CD4-positive, CD25-positive, alpha-beta regulatory T cell (primary cell): ENCODE measurements at places on chromosomes 3 and 15.

DNA sequence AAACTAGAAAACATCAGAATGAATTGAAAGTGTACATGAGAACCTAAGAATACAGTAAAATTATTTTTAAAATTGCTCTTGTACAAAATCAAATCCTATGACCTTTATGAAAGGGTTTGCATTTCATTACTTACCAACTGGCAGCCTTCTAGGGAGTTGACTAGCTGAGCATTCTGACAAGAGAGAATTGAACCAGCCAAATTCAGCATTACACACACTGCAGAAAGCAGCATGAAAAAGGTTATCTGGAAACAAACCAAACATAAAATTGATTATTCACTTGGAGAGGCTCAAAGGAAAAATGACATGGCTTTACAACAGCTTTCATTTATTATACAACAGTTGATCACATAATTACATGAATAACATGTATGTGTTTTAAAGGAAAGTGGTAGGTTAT lies 17.4 kb downstream of the NSMCE3 start:
- no peak for DNase-seq
- H3K4me3 ChIP-seq = no peak overlapping the region
- no peaks in the 10 kb centered on the region for H3K4me1 ChIP-seq
- H3K36me3 ChIP-seq = no peaks in the 10 kb centered on the region
- no peak overlapping the region for H3K27ac ChIP-seq

DNA sequence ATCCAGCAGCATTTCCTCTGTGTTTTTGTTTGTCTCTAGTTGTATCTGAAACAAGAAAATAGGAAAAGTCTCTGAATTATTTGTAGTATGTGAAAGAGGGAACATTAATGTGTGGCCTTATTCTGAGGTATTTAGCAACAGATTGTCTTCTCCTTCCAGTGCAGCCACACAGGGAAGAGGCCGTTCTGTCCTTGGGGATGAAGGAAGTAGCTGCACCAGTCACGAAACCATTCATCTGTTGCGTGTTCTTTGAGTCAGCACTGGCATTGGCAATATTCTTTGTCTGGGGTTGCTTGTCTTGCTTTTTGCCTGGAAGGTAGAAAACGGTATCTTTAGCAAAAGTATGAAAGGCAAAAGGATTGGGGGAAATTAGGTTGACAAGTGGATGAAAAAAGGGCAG lies 91.6 kb downstream of the CDIN1 start:
- no peak overlapping the region for H3K27ac ChIP-seq
- H3K36me3 ChIP-seq = no peaks in the 10 kb centered on the region
- no peak overlapping the region for H3K4me3 ChIP-seq
- H3K27me3 ChIP-seq = no peaks in the 10 kb centered on the region
- DNase-seq = no peak

- no peaks in the 10 kb centered on the region for H3K36me3 ChIP-seq
- DNase-seq = no peak
- H3K27me3 ChIP-seq = no peaks in the 10 kb centered on the region
- peaks cover 8% of the 10 kb centered on the region for H3K4me1 ChIP-seq
- H3K27ac ChIP-seq = no peak overlapping the region
These were observed 23.2 kb downstream of the MELTF start for GRCh38 chr3:197006446-197006845.

- H3K4me3 ChIP-seq = no peak overlapping the region
- no peaks in the 10 kb centered on the region for H3K4me1 ChIP-seq
- H3K36me3 ChIP-seq = no peaks in the 10 kb centered on the region
- H3K27me3 ChIP-seq = no peaks in the 10 kb centered on the region
- DNase-seq = no peak
These were observed 494.8 kb downstream of the FHIT start for GRCh38 chr3:60756241-60757030.

DNA sequence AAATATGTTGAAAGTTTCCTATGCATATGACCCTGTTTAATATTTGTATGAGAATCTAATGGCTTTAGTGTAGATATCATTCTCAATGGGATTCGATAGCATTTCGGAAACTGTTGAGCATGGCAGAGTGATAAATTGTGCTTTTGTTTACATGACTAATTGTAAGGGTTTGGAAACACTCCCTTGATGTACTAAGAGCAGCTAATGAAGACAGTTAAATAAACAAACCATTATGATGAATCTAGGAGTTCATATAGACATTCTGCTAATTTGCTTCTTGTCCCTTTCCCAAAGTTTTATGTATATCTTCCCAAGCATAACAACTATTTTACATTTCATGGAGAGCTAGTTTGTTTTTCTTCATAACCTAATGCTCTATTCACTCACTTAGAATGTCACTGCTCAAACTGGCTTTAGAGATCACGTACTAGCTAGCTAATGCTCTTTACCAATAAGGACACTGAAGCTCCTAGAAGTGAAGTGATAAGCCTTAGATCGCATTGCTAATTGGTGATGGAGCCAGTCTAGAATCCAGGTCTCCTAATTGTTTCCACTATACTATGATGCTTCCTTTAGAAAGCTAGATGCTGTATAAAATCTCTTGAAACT lies 140.8 kb downstream of the TP63 start:
- H3K27ac ChIP-seq = no peak overlapping the region
- DNase-seq = no peak
- H3K4me1 ChIP-seq = no peaks in the 10 kb centered on the region
- H3K27me3 ChIP-seq = peaks cover 4% of the 10 kb centered on the region
- H3K4me3 ChIP-seq = no peak overlapping the region
- H3K36me3 ChIP-seq = no peaks in the 10 kb centered on the region

GRCh38 chr3:5729852-5730251 lies 542.3 kb downstream of the EDEM1 start:
- no peaks in the 10 kb centered on the region for H3K27me3 ChIP-seq
- no peaks in the 10 kb centered on the region for H3K36me3 ChIP-seq
- H3K27ac ChIP-seq = no peak overlapping the region
- H3K4me1 ChIP-seq = no peaks in the 10 kb centered on the region
- DNase-seq = no peak

DNA sequence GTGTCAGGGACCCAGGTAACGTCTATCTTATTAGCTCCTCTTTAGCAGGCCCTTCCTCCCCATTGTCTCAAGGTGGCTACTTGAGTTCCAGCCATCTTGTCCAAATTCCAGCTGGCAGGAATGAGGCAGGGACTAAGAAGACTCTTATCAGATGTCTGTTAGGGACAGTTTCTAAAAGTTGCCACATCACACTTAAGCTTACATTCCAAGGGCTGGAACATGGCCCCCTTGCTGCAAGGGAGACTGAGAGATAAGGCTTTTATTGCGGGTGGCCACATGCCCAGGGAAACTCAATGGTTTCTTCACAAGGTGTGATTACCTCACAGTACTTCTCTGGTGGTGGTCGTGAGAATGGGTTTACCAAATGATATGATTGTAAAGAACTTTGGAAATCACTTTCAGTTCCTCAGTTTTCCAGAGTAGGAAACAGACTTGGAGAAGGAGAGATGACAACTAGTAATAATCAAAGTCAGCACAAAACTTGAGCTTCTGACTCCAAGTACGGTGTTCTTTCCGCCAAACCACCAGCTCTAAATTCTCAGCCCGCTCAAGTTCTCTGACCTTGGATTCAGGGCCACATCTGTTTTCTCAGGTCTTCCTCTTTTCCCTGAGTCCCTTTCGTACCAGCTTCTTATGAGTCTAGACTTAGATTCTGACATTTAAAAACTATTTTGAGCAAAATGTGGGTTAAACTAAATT lies 14.2 kb downstream of the PDIA5 start:
- H3K36me3 ChIP-seq = no peaks in the 10 kb centered on the region
- H3K4me1 ChIP-seq = no peaks in the 10 kb centered on the region
- H3K27me3 ChIP-seq = no peaks in the 10 kb centered on the region
- DNase-seq = no peak
- no peak overlapping the region for H3K27ac ChIP-seq
- H3K4me3 ChIP-seq = no peak overlapping the region

DNA sequence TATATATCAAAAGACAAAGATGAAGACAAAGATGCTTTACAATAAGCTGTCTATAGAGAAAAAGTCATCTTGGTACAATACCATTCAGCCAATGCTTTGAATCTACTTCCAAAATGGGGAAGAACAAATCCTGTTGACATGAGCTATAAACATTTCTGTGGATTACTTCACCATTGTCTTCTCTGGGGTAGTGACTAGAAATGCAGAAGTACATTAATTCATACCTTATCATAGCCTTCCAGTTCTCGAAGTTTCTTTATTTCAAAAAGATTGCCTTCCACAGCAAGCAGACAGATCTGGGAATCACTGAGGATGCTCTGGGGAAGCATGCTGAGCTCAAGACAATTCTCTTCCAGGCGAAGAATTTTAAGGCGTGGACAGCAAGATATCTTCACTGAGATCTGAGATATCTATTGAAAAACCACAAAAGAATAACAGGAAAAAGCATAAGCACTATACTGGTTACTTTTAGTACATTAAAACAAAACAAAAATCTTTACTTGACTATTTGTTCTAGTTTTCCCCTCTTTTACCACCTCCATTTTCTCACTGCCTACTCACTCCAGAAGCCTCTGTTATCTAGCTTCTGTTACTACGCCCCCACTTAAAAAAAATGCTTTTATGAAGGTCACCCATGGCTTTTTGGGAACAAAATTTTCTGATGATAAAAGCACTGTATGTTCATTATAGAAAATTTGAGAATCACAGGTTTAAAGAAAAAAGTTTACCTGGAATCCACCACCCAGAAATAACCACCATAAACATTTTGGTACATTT lies 3.6 kb downstream of the LRRC57 start:
- H3K27ac ChIP-seq = peak overlapping the region; percentile 34
- peaks cover 50% of the 10 kb centered on the region for H3K4me1 ChIP-seq
- no peaks in the 10 kb centered on the region for H3K27me3 ChIP-seq
- DNase-seq = no peak

GRCh38 chr3:71128961-71129360 lies 454.6 kb downstream of the FOXP1 start:
- H3K36me3 ChIP-seq = peaks cover 2% of the 10 kb centered on the region
- peak overlapping the region; percentile 85 for H3K27ac ChIP-seq
- H3K4me3 ChIP-seq = peak overlapping the region; percentile 99
- peaks cover 73% of the 10 kb centered on the region for H3K4me1 ChIP-seq
- no peak for DNase-seq
- no peaks in the 10 kb centered on the region for H3K27me3 ChIP-seq

GRCh38 chr15:78147566-78147965 lies 1.6 kb upstream of the IDH3A start:
- no peak overlapping the region for H3K4me3 ChIP-seq
- no peaks in the 10 kb centered on the region for H3K36me3 ChIP-seq
- H3K27ac ChIP-seq = no peak overlapping the region
- DNase-seq = no peak

GRCh38 chr3:108862865-108863798 lies 40.5 kb downstream of the TRAT1 start:
- peak; percentile 74 for DNase-seq
- peak overlapping the region; percentile 30 for H3K4me3 ChIP-seq
- peaks cover 6% of the 10 kb centered on the region for H3K36me3 ChIP-seq
- no peaks in the 10 kb centered on the region for H3K27me3 ChIP-seq

GRCh38 chr3:56157693-56158362 lies 310.4 kb downstream of the ERC2 start:
- no peaks in the 10 kb centered on the region for H3K27me3 ChIP-seq
- no peak for DNase-seq
- H3K4me3 ChIP-seq = no peak overlapping the region
- H3K4me1 ChIP-seq = no peaks in the 10 kb centered on the region
- no peaks in the 10 kb centered on the region for H3K36me3 ChIP-seq

GRCh38 chr3:58661836-58662420 lies 4.6 kb downstream of the FAM3D start:
- H3K36me3 ChIP-seq = no peaks in the 10 kb centered on the region
- no peaks in the 10 kb centered on the region for H3K27me3 ChIP-seq
- DNase-seq = no peak
- H3K27ac ChIP-seq = no peak overlapping the region

GRCh38 chr3:195914648-195915473 lies 6.5 kb upstream of the TNK2 start:
- no peaks in the 10 kb centered on the region for H3K36me3 ChIP-seq
- H3K27me3 ChIP-seq = peaks cover 3% of the 10 kb centered on the region
- H3K4me3 ChIP-seq = no peak overlapping the region
- H3K27ac ChIP-seq = no peak overlapping the region

GRCh38 chr3:122974764-122975162 lies 52.8 kb downstream of the SEMA5B start:
- H3K4me3 ChIP-seq = no peak overlapping the region
- no peaks in the 10 kb centered on the region for H3K36me3 ChIP-seq
- no peak overlapping the region for H3K27ac ChIP-seq
- DNase-seq = peak; percentile 4
- no peaks in the 10 kb centered on the region for H3K27me3 ChIP-seq

DNA sequence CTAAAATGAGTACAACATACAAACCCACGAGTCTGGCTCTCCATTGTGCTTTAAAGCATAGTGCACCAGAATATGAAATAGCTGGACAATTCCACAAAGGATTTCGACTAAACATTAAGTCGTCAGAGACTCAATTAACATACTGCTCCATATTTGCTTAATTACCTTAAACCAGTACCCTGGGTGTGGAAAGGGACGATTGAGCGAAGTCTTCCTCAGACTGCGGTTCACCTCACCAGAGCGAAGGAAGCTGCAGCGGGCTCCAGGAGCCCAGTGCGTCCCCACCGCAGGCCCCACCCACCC lies 218 bp upstream of the TRPC1 start:
- peaks cover 9% of the 10 kb centered on the region for H3K27me3 ChIP-seq
- H3K27ac ChIP-seq = no peak overlapping the region
- peaks cover 12% of the 10 kb centered on the region for H3K4me1 ChIP-seq
- DNase-seq = no peak

- no peak overlapping the region for H3K4me3 ChIP-seq
- no peaks in the 10 kb centered on the region for H3K27me3 ChIP-seq
- H3K27ac ChIP-seq = no peak overlapping the region
- no peak for DNase-seq
- no peaks in the 10 kb centered on the region for H3K36me3 ChIP-seq
These were observed 27.5 kb downstream of the AVEN start for GRCh38 chr15:34011481-34011880.

DNA sequence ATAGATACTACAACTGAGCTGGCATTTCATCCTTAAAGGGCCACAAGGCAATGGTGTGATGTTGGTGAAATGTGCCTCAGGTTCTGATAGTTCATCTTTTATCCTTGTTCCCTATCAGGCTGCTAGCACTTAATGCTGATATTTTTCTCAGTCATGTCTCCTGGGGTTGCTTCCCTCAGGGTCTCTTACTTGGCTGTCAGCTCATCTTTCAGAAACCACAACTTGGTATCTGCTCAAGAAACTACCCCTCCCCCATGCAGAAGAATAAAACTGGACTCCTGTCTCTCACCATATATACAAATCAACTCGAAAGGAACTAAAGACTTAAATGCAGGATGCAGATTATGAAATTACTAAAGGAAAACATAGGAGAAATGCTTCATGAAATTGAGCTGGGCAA lies 308.1 kb downstream of the CHST2 start:
- no peaks in the 10 kb centered on the region for H3K27me3 ChIP-seq
- DNase-seq = no peak
- no peak overlapping the region for H3K4me3 ChIP-seq
- no peak overlapping the region for H3K27ac ChIP-seq
- H3K4me1 ChIP-seq = no peaks in the 10 kb centered on the region

GRCh38 chr3:179956416-179956830 lies 80.3 kb downstream of the PEX5L start:
- H3K27me3 ChIP-seq = no peaks in the 10 kb centered on the region
- no peak overlapping the region for H3K27ac ChIP-seq

GRCh38 chr15:86571873-86572272 lies 492.2 kb downstream of the AGBL1 start:
- no peak overlapping the region for H3K4me3 ChIP-seq
- H3K4me1 ChIP-seq = no peaks in the 10 kb centered on the region
- H3K27me3 ChIP-seq = no peaks in the 10 kb centered on the region
- no peak overlapping the region for H3K27ac ChIP-seq
- DNase-seq = no peak
